ENCODE measurements at places on chromosomes 12 and 14.
A peak's percentile ranks its signal among the peaks of the same experiment; 100 is the strongest.

DNA sequence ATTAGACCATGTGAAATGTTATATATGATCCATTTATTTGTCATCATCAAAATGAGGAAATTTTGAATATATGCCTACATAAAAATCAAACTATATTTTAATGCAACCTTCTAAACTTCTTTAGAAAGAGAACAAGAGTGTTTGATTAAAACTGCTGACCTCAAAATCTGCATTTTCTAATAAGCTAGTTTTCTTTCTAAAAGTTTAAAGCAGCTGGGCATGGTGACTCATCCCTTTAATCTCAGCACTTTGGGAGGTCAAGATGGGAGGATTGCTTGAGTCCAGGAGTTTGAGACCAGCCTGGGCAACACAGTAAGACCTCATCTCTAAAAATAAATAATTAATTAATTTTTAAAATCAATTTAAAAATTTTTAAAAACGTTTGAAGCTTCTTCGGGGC, 36.2 kb downstream of the GNPTAB start:
- DNase-seq, result no peak

- no peak for DNase-seq
Measured at GRCh38 chr14:68159701-68160633, 340.4 kb downstream of the RAD51B start.

DNA sequence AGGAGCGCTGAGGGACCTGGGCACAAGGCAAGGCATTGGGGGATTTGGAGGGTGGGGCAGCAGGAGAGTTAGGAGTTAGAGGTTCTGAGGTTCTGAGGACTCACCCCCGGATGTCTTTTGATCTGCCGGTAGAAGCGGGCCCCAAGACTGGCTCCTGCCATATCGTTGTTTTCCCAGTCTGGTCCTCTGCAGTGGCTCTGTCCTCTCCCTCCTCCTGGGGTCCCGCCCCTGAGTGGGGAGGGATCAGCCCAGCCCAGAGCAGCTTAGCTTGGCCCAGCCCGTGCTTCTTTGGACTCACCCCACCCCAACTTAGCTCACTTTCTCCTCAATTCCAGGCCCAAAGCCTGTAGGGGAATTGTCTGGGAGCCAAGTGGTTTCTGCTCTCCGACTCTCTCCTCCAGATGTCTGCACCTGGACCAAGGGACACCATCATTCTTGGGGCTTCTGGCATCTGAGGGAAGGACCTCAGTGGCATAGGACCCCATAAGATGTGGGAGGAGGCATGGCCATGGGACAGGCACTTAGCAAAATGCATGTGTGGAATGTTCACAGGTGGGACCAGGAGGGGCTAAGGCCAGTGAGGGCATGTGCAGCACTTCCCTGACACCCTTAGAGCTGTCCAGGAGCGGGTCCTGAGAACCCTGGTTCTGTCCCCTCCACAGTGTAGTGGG, 7.5 kb downstream of the SHMT2 start:
- no peak for DNase-seq

GRCh38 chr12:25328072-25328712, 77.5 kb upstream of the KRAS start:
- no peak for DNase-seq

DNA sequence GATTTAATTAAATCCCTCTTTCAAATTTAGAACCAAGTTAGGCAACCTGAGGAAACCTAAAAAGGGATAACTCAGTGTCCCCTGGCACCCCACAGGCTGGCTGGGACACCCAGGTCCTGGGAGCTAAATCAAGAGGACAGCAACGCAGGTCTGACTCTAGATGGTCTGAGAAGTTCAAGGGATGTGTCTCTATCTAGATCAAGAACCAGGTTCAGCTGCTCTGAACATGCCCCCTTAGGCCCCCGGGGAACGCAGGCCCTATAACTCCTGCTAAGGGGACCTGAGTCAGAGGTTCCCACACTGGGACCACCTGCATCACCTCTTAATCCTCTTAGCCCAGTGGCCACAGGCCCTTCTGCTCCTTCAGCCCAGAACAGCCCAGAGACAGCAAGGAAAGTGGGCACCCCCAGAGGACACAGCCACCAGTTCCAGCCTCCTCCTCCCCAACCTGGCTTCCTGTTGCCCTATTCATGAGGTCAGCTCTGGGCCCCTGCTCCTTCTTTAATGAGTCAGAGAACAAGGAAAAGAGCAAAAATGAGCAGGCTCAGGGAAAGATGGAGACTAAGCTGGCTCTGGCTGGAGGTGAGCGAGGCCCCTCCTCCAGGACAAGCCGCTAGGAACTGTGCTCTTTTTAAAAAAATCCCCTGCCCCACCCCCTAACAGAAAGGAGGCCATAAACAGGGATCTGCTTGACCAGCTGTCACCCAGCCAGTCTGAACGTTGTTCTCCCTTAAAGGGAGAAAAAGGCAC, 10.8 kb downstream of the PITPNM2 start:
- DNase-seq, result no peak

- no peak for DNase-seq
Measured at GRCh38 chr14:22319526-22320361, 269.3 kb downstream of the DAD1 start.

GRCh38 chr12:116471544-116471943, 87.6 kb upstream of the MAP1LC3B2 start:
- no peak for DNase-seq

- no peak for DNase-seq
Measured at GRCh38 chr12:114414031-114414865, 8.3 kb upstream of the TBX5 start.

- DNase-seq, result no peak
Measured at GRCh38 chr14:24607081-24607480, 2.4 kb downstream of the GZMH start.

DNA sequence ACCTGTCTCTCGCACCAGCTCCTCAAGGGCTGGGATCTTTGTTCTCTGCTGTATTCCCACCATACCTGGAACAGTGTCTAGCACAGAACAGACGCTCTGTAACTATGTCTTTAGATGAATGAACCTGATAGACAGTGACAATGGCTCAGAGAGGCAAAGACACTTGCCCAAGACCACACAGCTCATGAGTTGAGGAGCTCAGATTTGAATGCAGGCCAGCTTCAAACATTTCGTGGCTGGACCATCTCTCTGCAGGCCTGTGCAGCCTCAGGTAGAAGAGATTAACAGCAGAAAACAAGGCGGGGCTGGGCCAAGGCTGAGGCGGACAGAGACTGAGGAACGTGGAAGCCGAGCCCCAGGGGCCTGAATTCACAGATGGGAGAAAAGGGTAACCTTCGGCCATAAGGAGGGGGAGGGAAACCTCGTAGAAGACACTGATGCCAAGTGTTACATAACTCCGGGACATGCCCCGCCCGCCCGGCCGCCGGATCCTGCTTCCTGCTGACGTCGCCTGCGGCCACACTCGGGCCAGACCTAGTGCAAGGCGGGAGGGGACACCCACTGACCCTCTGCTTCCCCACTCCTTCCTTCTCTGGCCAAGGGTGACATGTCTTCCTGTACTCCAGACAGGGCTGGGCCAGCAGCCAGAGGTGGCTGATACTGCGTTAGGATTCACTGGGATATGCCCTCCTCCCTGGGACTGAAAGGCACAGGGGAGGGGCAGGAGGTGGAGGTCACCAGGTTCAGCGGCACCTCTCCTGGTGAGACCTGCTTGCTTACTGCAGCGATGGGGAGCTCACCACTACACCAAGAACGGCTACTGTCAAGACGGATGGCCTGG, 86.8 kb downstream of the RFLNA start:
- DNase-seq, result no peak

GRCh38 chr14:61258985-61259384, 22.2 kb downstream of the TMEM30B start:
- DNase-seq, result no peak

DNA sequence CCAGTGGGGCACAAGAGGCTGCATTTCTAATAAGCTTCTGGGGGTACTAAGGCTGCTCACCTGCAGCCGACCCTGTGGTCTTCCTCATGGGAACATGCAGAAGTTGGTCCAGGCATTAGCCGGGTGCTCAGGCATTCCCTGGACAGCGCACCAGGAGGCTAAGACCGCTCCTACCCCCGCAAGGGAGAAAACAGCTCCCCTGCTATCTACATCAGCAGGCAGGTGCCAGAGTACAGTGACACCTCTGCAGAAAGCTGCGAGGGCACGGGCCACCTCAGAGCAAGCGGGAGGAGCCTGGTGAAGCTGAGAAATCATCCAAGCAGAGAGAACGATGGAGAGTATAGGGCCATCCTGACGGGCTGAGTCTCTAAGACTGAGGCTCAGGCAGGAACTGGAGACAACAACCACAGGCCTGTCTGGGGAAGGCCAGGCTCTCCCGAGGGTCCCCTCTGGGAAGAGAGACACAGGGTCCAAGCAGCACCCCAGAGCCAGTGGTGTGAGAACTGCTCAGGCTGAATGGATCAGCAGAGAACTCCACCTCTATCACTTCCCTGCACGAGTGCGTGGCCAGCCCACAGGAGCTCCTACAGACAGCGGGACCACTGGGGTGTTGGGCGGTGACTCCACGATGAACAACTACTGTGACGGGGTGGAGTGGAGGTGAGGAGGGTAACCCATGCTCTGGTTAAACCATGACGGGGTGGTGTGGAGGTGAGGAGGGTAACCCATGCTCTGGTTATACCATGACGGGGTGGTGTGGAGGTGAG, 62.1 kb downstream of the AMN start:
- DNase-seq, result no peak

DNA sequence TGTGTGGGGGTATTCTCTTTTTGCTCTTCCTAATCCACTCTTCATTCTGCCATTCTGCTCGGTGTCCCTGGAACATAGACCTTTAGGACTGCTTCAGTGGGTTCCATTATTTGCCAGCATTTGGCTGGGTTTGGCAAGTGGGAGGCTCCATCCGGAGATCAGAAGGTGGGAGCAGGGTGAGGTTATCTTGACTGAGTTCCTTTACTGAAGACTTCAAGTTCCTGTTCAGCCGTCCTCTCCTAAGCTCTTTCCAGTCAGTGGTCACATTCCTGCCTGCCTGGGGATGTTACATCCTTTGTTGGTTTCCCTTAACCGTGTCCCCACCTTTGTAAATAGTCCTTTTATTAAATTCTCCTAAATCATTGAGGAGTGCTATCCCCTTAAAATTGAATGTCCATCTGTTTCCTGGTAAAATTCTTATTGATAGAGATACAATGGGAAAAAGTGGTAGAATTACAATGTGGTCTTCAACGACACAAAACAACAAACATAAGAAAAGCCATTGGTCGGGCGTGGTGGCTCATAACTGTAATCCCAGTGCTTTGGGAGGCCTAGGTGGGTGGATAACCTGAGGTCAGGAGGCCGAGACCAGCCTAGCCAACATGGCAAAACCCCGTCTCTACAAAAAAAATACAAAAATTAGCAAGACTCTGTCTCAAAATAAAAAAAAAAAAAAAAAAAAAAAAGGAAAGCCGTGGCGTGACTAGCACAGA, 5.0 kb upstream of the MIA2 start:
- DNase-seq, result peak; percentile 21

DNA sequence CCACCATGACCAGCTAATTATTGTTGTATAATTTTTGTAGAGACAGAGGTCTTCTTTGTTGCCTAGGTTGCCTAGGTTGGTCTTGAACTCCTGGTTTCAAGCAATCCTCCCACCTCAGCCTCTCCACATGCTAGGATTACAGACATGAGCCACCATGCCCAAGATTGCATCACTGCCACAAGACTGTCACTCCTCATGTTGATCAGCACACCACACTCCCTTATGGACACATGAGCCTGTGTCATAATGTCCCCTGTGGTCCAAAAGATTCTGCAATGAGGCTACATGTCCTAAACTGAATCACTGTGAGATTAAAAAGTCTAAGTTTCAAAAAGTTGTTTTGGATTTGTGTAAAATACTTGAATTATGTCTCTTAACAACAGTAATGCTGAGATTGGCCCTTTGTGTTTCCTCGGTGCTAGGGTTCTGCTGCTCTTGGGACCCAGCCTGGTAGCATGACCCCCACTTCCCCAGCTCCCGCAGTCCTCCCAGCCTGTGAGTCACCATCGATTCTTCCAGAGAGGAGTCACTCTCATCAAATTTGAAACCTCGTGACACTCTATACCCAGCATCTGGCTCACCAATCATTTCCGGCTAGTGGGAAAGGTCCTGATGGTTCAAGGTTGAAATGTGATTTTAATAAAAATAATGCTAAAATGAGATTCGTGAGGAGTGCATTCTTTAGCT, 890.9 kb downstream of the VRK1 start:
- DNase-seq, result no peak

GRCh38 chr12:124913474-124914391, 717 bp downstream of the UBC start:
- peak; percentile 90 for DNase-seq

DNA sequence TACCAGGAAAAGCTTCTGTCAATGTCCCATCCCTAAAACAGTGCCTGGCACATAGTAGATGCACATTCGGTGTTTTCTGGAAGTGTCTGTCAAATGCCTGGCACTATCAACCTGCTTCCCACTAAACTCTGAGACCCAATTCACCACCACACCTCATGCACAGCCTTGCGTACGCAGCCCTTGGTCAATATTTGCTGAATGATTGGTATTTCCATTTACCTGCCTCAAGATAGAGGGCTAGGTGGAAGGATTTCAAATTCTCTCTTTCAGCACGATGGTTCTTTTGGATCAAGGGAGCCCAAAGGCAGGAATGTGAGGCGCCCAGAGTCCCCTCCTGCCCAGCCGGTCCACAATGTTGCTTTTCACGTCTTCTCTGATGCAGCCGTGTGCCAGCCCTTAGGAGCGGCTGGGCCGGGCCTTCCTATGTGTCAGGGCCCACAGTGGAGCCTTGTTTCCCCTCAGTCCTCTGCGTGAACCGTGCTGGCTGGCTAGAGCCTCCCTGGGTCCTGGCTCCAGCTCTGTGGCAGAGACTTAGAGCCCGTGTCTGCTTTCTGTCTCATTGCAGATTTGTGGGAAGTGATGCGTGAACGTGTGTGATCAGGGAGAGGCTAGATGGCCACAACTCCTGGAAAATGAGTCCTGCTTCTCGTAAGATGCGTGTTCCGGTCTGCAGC, 99.9 kb upstream of the RFLNA start:
- no peak for DNase-seq

DNA sequence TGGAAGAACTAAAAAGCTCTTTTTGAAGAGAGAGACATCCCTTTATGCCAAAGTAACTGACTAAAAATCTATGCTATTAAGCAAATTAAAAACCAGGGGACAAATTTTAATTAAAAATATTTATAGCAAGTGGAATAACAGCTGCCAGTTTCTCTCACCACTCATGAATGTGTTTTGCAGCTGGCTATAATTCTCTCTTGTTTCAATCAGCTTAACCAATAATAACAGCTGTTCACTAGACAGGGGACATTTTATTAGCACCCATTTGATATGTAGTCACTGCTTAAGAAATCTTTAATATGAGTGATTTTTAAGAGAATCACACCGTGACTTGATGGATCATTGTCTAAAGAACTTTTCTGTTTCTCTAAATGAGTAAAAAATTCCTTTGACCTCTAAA, 34.2 kb upstream of the KRR1 start:
- DNase-seq, result no peak

GRCh38 chr14:47438650-47439140, 236.7 kb downstream of the MDGA2 start:
- DNase-seq, result no peak

GRCh38 chr12:119444462-119445044, 110.0 kb downstream of the CCDC60 start:
- peak; percentile 35 for DNase-seq

- DNase-seq, result no peak
Measured at GRCh38 chr14:84253326-84253725, 1276.6 kb upstream of the FLRT2 start.
